ENCODE measurements at places on chromosomes 11 and 22. TPM values are rescaled to one million over a fixed set of nuclear protein-coding genes. Genes with fewer than 3 reads are reported as not detected.

Gene MGAT3
- total RNA-seq, result 3.9 TPM

Gene ABCG4
- total RNA-seq, result not detected

- no peaks in the 10 kb centered on the region for H3K36me3 ChIP-seq
- H3K4me3 ChIP-seq, result no peak overlapping the region
- DNase-seq, result no peak
These were observed 104.3 kb upstream of the SYT13 start for GRCh38 chr11:45390407-45390806.

Gene RGL4
- not detected for total RNA-seq

GRCh38 chr11:65279741-65280440, 18.1 kb downstream of the POLA2 start:
- no peaks in the 10 kb centered on the region for H3K27me3 ChIP-seq
- no peak for DNase-seq
- no peaks in the 10 kb centered on the region for H3K4me1 ChIP-seq
- no peak overlapping the region for H3K4me3 ChIP-seq
- H3K36me3 ChIP-seq, result peaks cover 4% of the 10 kb centered on the region

Gene OTOG
- total RNA-seq, result not detected

DNA sequence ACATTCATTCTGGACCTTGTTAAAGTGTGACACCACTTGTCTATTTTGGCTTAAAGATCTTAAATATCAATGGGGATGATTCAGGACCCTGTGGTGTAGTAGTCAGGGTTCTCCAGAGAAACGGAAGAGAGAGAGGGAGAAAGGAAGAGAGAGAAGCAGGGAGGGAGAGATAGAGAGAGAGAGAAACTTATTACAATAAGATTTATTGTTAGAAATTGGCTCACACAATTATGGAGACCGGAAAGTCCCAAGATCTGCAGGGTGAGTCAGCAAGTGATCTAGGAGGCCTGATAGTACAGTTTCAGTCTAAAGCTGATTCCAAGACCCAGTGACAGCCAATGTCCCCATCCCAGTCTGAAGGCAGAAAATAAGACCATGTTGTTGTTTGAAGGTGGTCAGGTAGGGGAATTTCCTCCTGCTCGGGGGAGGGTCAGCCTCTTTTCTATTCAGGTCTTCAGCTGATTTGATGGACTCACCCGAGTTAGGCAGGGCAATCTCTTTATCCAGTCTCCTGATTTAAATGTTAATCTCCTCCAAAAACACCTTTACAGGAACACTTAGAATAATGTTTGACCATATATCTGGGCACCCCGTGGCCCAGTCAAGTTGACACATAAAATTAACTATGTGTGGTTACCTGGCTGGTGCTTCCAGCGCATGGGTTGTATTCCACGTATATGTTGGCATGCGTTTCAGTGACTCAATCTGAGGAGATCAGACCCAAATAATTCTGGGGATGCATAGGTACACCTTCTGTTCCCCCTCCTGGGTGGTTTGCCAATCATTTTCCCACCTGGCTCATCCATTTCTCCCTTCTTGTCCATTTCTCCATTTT, 1350.5 kb downstream of the TBC1D22A start:
- no peaks in the 10 kb centered on the region for H3K27me3 ChIP-seq
- no peaks in the 10 kb centered on the region for H3K36me3 ChIP-seq

Gene SOX10
- 24.9 TPM for total RNA-seq

GRCh38 chr11:58394195-58394594, 12.5 kb downstream of the OR5B3 start:
- no peaks in the 10 kb centered on the region for H3K4me1 ChIP-seq
- H3K36me3 ChIP-seq, result no peaks in the 10 kb centered on the region
- DNase-seq, result no peak
- H3K27ac ChIP-seq, result no peak overlapping the region

Data from breast epithelium (tissue), 4 donors.